ENCODE measurements at places on chromosomes 3 and 15.

- DNase-seq = no peak
These were observed 24.9 kb downstream of the SLCO3A1 start for GRCh38 chr15:91878319-91878870.

DNA sequence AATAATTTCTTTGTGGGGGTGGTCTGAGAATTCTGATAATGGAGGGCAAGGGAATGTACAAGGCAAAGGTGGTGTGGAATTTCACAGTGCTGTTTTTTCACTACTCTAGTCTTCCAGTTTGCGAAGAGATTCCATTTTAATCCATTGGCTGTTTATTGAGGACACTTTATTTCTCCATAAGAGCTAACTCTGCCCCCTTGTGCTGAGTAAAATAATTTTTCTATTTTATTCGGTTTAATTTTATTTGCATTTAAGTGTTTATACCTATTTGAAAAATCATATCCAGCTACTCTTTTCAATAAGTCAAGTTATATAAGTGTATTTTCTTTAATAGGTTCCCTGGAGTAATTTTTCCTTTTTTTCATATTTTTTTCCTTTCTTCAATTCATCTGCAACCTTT is 840.1 kb downstream of the TUSC7 start:
- no peak for DNase-seq

DNA sequence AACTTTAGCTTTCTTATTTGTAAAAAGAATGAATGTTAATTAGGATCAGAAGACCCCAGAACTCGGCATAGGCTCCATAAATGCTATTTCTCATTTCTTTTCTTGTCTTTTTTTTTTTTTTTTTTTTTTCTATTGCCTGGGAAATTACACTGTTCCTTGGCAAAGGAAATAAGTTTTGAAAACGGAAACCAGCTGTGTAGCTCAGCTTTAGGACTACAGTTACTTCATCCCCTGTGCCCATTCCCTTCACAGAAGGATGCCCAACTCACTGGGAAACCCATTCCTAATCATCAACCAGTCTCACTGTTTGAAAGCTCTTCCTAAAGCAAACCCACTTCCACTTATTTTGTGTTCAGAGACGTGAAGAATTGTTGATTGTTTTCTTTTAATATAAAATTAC is 254.0 kb upstream of the IL12A start:
- no peak for DNase-seq

DNA sequence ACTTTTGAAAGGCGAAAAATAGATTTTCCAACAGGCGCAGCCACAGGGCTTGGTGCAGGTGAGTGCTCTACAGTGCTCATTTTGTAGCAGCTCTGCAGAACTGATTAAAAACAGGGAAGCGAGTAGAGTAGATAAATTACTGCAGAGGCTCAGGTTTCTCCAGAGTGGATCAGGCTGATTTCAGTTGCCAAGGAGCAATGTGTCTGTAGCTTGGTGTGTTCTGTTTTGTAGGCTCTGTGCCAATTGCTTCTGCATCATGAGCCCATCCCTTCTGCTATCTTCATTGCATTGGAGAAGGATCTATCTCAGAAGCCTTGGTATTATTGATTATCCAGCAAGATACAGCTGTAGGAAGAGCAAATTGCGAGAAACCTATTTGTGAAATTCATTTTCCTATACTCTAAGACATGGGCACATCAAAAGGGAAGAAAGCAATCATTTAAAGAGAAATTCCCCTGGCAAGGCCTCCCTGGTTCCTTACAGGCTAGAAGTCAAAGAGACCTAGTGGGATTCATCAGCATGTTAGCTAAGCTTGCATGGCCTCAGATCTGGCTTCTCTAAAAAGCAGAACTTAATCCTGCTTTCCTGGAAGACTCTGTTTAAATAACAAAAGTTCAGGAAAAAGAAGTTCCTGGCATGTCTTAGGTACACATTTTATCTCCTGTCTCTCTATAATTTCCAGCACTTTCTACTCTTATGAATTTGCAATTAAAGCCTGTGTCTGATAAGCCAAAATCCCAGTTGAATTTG is 432.4 kb upstream of the ATP10A start:
- no peak for DNase-seq

DNA sequence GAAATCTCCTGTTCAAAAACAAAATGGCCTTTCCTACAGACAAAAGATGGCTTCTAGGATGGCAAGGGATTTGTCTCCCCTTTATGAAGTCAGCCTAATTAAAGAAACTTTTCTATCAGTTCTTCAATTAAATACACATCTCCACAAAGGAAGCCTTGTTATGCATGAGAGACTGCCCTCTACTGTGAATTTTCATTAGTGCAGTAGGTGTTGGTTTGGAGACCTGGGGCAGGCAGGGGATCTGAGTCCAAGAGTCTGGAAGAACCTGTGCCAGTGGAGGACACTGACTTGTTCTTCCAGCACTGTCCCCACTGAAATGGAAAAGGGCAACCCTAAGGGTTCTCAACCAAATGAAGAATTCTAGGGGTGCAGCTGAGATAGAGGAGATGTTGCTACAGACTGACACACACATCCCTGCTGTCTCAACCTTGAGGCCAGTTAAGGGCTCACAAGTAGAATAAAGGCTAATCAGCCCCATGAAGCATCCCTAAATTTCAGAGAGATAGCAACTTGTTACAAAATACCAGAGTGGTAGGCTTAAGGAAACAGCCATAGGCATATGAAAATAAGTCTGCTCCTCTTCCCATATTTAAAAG is 174.0 kb upstream of the PRICKLE2 start:
- no peak for DNase-seq

DNA sequence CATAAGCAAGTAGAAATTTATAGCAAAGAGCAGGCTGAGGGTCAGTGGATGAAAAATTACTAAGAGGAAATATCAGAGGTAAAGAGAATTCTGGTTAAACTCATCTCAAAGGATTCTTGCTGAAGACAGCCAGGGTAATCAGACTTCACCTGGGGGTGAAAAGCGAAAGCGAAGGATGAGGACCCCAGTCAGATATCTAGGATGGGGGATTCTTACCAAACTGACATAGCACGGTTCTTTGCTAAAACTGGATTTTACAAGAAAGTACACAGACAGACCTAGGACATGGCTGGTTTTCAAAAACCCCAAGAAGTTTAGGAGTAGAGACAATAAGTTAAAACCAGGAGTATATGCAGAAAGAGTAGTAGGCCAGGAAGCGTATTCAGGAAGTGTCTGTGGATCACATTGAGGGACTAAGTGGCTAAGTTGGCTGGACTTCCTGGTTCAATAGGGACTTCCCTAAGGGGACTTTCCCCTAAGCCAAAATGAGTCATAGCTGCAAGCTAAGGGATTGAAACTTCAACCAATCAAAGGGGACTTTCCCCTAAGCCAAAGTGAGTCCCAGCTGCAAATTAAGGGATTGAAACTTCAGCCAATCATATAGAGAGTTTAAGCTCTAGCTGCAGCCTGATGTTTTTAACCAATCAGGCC is 2.4 kb upstream of the CFAP91 start:
- DNase-seq = no peak

DNA sequence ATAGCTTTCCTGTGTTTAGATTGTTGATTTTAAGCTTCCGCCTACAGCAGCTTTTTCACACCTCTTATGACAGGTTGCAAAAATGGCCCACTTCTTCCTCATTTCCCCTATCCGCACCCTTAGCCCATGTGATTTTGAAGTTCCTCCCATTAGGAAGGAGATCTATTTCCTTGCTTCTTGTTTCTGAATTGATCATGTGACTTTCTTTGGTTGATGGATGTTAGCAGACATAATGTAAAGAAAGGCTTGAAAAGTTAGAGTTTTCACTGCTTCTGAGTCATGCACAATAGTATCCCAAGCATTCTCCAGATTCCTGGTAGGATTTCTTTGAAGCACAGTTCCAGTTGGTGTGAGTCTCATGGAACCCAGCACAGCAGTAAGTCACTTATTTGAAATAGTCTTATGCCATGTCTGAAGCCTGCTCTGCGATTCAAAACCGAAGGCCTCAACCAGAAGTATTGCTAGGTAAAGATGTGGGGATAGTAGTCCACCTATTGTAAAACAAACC is 76.6 kb downstream of the EDEM1 start:
- DNase-seq = no peak

DNA sequence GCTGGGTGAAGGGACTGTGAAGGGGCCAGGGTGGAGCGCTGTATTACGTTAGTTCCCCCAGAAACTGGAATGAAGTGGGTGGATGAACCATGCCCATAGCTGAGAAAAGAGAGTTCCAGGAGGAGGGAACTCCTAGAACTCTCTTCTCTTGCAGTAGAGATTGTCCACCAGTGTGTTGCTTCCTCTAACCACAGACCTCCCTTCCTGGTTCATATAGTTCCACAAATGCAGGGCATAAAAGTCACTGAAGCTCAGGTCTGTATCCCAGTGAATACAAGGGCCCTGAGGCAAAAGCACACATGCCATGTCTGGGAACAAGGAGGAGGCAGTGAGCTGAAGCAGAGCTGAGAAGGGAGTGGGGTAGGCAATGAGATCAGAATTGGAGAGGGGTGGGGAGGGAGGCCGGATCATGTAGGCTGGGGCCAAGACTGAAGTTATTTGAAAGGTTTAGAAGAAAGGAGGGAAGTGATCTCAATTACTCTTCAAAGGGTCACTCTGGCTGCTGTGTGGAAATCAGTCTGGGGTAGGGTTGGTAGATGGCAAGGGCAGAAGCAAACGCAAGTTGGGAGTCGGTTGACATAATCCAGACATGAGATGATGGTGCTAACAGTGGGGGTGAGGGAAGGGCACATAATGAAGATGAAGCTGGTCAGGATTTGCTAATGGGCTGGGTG is 6.5 kb downstream of the A4GNT start:
- DNase-seq = no peak

DNA sequence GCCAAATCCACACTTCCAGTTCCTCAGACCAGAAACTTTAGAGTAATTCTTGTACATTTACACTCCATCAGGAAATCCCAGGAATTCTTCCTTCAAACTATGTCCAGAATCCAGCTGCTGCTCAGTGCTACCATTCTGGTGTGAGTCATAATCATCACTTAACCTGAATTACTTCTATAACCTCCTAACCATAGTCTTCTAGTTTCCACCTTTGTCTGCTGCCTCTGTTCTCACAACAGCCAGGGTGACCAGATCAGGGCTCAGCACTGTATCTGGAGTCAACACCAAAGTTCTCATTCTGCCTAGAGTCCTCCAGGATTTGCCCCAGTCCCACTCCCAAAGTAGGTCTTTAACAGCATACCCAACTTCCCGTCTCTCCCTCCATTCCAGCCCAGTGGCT is 3.4 kb downstream of the CLDND1 start:
- no peak for DNase-seq

DNA sequence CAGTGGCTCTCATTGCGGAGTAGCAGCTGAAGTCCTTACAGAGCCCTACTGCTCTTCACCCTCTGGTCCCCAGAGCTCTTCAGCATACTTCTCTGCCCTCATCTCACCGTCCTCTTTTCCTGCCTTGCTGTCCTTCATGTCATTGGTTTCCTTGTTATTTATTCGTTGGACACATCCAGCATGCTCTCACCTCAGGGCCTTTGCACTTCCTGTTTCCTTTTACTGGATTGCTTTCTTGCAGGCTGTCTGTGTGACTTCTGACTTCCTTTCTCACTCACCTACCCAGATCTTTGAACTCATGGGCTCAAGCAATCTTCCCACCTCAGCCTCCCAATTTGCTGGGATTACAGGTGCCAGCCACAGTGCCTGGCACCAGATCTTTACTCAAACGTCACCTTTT is 127.1 kb downstream of the NR1D2 start:
- no peak for DNase-seq

DNA sequence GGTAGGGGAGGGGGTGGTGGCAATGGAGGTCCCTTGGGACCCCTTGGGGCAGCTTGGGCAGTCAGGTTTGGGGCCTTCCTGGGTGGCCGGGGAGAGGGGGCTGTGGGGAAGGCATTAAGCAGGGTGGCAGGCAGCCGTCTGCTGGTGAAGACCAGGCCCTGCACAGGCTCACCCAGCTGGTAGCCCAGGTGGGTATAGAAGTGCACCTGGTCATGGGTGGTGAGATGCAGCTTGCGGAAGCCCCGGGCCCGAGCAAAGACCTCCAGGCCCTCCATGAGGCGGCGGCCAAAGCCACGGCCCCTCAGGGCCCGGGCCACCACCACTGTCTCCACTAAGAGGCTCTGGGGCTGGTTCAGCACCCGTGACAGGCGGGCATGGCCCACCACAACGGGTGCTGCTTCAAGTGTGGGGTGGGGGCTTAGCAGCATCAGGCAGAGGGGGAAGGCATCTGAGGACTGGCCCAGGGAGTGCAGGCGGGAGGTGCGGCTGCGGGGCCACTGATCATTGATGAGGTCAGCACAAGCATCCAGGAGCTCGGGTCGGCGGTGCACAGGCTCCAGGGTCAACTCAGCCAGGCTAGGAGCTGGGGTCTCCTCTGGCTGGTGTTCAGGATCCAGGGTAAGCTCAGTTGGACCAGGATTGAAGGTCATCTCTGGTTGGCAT is 2.4 kb downstream of the HYAL3 start:
- no peak for DNase-seq

DNA sequence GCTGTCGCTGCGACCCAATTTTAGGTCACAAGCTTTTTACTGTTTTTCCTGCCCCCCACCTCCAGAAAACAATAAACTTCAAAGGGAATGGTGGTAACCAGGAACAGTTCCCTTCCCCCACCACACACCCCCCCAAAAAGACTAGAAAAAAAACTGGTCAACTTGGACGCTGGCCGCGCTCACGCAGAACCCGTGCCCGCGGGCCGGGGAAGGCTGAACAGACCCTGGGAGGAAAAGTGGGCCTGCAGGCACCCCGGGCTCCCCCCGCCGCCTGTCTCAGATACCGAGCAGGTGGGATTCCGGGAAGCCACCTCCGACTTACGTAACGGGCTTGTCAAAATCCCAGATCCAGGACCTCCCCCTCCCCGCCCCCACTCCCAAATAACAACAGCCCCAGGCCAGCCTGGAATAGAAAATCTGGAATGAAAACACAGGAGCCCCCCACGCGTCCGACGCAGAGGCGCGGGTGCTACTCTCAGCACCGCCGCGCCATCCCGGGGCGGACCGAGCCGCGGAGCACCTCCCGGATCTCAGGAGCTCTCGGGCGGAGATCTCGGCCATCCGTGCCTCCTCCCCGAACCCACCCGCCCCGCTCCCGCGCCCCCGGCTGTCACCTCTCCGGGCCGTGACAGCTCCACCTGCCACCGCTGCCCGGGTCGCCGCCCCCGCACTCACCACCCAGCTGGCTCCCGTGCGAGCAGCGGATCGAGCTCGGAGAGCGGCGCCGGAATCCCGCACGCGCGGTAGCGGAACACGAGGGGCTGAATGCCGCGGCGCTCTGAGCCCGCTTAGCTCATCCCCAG is 557 bp downstream of the DENND4A start:
- DNase-seq = peak; percentile 35

- no peak for DNase-seq
These were observed 984 bp upstream of the DUT start for GRCh38 chr15:48330105-48330785.

DNA sequence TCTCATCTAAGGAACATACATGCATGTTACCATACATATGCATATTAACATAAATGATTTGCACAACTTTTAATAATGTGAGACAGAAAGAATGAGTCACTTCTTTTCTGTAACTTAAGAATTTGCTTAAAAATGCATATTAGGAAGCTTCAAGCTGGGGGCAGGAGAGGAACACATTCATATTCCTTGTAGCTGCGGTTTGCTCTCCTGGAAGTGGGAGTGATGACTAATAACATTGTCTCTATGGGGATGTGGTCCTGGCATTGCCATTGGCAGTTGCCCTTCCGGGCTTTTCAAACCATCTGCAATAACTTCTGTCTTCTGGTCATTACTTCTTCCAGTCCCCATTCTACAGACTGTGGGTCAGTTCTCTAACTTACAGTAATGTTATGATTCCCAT is 15.6 kb downstream of the CHST2 start:
- DNase-seq = no peak

- no peak for DNase-seq
These were observed 374.1 kb downstream of the EFHB start for GRCh38 chr3:19559724-19560442.
